ENCODE measurements at places on chromosomes 12 and 14.
A peak's percentile ranks its signal among the peaks of the same experiment; 100 is the strongest.

DNA sequence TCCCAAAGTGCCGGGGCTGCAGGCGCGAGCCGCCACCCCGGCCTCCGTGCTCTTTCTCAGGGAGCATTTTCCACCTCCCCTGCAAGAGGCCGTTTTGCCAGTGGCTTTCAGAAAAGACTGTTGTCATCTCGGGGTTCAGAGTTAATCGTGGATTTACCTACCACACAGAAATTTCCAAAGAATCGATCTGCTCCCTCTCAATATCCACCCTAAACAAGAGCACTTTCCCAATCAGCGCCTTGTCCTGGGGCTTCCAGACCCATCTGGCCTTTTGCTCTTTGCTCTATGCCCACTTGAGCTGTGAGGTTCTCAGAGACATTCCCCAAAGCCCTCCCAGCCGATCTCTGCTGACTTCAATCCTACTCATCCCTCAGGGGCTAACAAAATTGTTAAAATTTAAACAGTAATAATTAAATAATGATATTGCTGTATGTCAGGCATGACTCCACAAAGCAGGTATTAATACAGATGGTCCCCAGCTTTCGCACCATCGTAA lies 86.6 kb downstream of the NINJ2 start:
- no peak for DNase-seq

GRCh38 chr14:100213587-100213955 lies 25.4 kb upstream of the YY1 start:
- DNase-seq, result no peak

GRCh38 chr12:120711411-120711810 lies 1.2 kb downstream of the UNC119B start:
- no peak for DNase-seq

DNA sequence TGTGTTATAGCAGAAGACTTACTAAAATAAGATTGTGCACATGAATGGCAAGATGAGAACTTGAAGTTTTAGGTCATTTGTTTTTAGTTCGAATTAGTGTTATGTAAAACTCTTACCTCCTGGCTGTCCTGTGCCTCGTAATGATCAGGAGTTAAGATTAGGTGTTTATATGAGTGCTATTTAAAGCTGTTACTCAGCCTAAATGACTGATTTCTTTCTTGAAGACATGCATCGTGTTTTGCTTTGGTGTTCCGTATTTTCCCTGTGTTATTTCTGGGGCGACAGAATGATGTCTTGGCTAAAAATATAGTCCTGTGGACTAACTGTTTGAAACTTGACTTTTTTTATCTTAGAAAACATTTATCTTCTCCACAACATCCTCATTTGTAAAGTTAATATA lies 22.1 kb downstream of the SCYL2 start:
- no peak for DNase-seq

GRCh38 chr14:71247106-71247505 lies 339.8 kb downstream of the PCNX1 start:
- DNase-seq, result no peak

DNA sequence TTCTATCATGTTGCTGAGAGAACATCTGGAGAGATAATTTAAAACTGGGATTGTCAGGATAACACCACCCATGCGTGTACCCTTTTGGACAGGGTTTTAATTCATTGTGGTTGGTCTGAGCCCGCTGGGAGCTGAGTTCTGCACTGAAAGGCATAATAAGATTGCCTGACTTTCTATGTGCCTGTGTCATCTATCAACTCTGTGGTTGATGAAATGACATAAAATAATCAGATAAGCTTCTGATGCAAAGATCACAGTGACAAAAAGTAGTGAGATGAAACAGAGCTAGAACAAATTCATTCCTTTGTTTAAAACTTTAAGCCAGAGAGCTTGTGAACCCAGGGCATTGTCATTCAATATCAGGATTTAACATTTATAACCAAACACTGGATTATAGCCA lies 98.7 kb downstream of the BBS10 start:
- DNase-seq, result no peak

GRCh38 chr12:80195074-80195726 lies 95.9 kb downstream of the OTOGL start:
- peak; percentile 26 for DNase-seq

GRCh38 chr14:71135911-71136310 lies 228.7 kb downstream of the PCNX1 start:
- DNase-seq, result no peak

GRCh38 chr14:98167275-98167674 lies 1104.7 kb downstream of the BCL11B start:
- DNase-seq, result no peak

DNA sequence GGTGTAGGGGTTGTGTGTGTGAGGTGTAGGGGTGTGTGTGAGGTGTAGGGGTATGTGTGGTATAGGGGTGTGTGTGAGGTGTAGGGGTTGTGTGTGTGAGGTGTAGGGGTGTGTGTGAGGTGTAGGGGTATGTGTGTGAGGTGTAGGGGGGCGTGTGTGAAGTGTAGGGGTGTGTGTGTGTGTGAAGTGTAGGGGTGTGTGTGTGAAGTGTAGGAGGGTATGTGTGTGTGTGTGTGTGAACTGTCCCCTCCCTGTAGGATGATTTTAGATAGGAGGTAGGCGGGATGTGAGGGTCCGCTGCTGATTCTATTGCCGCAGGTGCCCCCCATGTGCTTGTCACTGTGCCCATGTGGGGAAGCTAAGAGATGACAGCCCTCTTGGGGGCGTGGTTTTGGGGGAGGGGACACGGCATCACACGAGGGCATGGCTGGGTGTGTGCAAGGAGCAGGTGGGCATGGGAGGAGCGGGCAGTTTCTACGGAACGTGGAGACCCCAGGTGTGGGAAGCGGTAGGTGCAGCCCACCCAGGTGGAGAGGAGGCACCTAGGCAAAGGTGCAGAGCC lies 88.5 kb downstream of the DDX51 start:
- DNase-seq, result no peak

DNA sequence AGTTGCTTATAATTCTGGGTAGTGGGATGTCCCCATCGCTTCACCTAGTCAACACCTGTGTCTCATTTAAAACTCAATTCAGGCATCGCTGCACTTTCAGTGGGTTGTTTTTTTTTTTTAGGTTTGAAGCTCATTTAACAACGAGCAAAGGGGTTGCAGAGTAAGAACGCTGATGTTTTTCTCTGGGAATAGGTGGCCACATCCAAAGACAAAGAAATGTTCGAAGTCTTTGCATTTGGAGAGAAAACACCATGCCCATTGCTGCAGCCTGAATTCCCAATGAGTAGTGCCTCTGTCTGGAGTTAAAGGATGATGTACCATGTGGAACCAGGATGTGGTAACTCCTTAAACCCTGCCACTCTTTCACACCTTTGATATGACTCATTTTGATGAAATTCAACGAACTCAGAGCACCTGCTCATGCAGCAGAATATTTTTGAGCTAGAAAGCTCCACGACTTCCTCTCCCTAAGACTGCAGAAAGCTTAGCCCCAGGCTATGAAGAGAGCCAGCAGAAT lies 35.1 kb upstream of the BATF start:
- no peak for DNase-seq

GRCh38 chr12:116697305-116697704 lies 40.6 kb downstream of the SPRING1 start:
- no peak for DNase-seq

DNA sequence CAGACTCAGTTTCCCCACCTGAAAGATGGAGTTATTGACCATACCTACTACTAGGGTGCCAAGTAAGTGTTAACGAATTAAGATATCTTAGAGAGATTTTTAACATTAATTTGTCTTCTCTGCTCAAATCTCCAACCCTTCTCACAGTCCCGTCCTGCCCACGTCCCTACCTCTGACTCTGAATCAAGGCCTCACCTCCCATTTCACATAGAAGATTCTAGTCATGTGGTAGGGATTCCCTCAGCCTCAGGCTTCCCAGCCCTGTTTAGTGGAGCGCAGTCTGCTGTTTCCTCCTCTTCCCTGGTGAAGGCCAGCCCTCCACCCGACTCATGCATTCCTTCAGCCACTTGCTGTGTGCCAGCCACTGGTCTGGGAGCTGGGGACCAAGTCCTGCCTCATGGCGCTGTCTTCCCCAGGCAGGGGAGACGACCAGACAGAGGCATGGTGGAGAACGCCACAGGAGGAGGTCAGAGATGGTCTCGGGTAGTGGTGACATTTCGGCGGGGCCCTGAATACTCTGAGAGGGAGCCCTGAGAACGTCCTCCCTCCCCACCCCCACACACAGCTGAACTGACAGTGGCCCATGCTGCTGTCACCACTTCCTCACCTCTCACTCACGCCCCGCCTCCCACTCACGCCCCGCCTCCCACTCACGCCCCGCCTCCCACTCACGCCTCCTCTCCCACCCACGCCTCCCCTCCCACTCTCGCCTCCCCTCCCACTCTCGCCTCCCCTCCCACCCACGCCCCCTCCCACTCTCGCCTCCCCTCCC lies 38.8 kb downstream of the TMEM63C start:
- no peak for DNase-seq

- no peak for DNase-seq
Measured at GRCh38 chr14:97523936-97524335, 726.8 kb downstream of the VRK1 start.

DNA sequence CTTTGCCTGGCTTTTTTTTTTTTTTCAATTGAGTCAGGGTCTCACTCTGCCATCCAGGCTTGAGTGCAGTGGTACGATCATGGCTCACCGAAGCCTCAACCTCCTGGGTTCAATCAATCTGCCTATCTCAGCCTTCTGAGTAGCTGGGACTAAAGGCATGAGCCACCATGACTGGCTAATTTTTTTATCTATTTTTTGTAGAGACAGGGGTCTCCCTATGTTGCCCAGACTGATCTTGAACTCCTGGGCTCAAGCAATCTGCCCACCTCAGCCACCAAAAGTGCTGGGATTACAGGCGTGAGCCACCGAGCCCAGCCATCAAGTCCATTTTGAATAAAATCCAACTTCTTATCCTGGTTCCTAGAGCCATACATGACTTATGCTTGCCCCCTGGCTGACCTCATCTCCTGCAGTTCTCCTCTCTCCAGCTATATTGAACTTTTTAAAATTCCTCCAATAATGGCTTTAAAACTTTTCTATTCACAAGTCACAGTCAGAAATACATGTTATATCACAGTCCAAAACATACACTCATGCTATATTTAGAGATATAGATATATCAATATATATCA lies 10.4 kb upstream of the RND1 start:
- DNase-seq, result no peak

GRCh38 chr14:100665511-100666032 lies 61.1 kb upstream of the DLK1 start:
- no peak for DNase-seq

DNA sequence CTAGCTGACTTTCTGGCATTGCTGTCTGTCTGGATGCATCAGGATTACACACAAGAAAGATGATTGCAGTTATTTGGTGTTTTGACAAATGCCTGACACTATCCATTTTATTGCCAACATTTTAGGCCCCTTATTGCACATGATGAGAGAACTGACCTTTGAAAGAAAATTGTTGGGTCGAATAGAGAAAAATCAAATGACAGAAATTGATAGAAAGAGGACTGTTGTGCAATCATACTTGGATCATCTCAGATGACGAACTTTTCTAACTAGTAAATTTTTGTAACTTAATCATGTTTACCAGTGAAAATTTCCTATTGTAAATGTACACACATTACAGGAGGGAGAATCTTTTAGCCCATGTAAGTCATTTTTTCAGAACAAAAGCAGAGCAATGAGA lies 251.5 kb upstream of the USP15 start:
- no peak for DNase-seq

DNA sequence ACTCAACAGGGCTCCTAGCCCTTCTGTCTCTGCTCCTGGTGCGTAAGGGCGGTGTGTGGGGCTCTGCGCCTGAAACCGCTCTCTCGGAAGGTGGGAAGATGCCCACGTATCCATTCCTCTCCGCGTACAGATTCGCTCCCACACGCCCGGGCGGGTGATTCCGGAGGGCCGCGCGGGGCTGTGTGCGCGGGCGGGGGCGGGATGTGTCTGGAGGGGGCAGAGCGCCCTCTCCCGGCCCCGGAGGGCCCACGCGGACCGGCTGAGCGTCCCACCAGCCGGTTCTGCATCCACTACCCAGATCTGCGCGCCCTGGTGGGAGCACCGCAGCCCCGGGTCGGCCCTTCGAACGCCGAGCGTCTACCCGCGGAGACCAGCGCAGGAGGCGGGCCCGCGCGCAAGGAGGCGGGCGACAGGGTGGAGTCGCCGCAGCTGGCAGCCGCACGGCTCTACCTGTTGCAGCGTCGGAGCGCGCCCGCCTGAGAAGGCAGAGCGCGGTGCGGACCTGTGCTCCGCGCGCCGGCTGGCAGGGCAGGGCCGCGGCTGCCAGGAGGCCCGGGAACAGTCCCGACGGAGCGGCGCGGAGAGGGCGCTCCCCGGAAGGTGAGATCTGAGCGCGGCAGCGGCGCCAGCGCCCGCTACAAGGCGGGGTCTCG lies 1.4 kb upstream of the KCNK13 start:
- DNase-seq, result peak; percentile 57

DNA sequence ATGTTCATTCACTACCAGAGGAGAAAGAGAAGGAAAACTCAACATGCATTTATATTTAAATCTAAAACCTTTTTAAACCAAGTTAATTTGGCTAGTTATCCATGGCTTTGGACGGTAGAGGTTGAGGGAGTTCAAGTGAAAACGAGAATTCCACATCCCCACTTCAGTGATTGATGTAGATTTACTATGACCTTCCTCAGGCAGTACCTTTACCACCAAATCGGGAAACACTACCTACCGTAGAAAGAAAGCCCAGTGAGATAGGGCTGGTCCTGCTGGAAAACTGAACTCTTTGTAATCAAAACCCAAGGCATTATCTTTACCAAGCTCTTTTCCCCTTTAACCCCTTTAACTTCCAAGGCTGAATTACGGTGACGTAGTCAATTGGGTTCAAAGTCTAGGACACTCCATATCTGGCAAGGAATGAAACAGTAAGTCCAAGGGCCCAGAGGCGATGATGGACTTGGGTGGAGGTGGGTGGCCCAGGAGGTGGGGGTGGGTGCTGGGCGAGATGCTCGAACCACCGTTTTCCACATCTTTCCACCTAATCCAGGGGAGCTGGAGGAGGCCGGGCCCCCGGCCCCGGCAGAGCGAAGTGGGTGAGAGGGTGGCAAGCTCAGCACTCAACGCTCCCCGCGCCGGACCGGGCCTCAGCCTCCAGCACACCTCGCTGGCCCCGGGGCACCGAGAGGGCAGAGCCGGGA lies 618 bp downstream of the SEC23A start:
- no peak for DNase-seq

DNA sequence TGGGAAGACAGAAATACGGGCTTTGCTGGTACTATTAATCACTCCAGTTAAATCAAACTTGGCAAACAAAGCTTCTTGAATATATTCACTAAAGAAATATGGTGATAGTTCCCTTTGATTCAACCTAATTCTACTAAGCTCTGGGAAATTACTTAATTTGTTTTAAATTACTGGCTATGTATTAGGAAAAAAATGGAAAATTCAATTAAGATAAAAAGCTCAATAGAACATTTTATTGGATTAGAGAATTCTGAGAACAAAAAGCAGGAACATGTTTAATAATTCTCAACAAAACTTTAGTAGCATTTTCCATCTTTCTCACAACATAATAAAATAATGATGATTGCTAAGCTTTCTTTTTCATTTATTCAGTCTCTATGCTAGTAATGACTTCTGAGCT lies 30.2 kb downstream of the BDKRB1 start:
- DNase-seq, result no peak

- DNase-seq, result no peak
Measured at GRCh38 chr12:121803861-121804416, at the start of gene SETD1B. Gene SETD1B, plus strand, starts transcription at chr12:121804009. Its CDS starts 729 bp downstream, at chr12:121804738.

- no peak for DNase-seq
Measured at GRCh38 chr14:100292776-100293461, 13.3 kb downstream of the SLC25A29 start.
